ENCODE measurements at places on chromosomes 11 and 22.
A peak's percentile ranks its signal among the peaks of the same experiment; 100 is the strongest.

GRCh38 chr22:41563051-41563711 lies 2.4 kb downstream of the CSDC2 start:
- DNase-seq: no peak

DNA sequence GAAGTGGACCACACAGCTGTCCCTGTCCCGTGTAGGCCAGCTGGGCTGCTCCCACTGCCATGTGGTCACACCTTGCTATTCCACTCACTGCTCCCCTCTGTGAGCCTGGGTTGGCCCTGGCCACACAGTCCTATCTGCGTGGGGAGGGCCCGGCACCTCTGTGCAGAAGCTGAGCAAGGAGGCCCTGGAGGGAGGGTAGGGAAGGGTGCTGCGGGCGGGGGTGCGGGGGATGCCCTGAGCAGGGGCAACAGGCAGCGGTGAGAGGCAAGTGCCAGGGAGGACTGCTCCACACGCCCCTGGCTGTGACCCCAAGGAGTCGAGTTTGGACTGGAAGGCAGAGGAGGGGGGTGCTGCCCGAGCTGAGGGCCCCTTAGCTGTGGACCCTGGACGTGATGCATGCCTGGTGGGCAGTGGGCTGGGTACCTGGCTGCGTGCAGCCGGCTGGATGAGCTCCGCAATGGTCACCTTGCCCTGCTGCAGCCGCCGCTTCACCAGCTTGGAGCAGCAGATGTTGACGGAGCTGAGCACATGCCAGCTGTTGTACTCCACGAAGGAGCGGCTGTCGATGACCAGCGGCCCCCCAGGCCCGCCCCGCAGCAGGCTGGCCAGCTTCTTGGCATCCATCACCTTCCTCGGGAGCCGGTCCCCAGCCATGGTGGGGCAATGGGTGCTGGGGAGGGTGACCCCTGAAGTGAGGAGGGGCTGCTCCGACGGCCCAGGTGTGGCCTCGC lies 6.7 kb downstream of the DUSP8 start:
- no peak for DNase-seq

- no peak for DNase-seq
These were observed 2.7 kb upstream of the NEAT1 start for GRCh38 chr11:65419772-65420481.

DNA sequence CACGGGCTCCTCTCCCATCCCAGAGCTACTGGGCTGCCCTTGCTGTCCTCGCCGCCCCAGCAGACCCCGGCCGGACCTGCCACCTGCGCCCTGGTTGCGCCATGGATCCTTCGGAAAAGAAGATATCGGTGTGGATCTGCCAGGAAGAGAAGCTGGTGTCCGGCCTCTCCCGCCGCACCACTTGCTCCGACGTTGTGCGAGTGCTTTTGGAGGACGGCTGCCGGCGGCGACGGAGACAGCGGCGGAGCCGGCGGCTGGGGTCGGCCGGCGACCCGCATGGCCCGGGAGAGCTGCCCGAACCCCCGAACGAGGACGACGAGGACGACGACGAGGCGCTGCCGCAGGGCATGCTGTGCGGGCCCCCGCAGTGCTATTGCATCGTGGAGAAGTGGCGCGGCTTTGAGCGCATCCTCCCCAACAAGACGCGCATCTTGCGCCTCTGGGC lies 382 bp downstream of the RASSF10 start:
- DNase-seq: no peak

DNA sequence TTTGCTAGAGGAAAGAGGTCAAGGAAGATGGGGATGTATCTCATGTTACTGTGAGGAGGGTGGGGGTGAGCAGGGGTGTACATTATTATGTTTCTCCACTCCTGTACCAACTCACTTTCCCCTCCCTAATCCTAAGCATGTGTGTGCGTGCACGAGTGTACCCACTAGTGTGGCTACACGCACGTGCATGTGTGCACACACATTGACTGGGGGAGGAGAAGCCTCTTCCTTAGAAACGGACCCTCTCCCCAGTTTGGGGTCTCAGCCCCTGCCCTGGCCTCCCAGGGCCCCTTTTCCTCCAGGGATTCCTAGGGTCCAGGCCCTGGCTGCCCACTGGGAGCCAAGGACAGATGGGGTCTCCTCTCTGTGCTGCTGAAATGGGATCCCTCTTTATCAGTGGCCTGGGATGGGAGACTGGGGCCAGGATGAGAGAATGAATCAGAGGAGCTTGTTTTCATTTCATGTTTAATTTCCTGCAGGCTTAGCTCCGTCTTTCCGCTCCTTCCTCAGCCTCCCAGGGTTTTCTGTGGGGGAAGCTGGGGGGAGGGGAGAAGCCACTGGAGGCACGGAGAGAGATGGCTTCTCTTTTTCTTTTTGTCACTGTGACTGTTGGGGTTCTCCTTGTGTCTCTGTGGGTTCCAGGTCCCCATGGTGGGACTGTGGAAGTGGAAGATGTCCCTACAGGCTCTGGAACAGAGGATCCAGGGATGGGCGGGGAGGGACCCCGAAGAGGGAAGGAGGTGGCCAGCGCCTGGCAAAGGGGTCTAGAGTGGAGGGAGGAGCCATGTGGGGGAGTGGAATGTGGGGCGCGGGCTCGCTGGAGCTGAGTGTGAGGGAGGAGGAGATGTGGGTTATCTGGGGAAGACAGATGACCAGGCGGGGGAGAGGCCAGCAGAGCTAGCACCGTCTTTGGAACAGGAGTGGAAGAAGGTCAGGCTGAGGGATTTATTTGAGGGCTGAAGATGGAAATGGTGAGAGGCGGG lies 40.3 kb downstream of the ALX4 start:
- DNase-seq: no peak

DNA sequence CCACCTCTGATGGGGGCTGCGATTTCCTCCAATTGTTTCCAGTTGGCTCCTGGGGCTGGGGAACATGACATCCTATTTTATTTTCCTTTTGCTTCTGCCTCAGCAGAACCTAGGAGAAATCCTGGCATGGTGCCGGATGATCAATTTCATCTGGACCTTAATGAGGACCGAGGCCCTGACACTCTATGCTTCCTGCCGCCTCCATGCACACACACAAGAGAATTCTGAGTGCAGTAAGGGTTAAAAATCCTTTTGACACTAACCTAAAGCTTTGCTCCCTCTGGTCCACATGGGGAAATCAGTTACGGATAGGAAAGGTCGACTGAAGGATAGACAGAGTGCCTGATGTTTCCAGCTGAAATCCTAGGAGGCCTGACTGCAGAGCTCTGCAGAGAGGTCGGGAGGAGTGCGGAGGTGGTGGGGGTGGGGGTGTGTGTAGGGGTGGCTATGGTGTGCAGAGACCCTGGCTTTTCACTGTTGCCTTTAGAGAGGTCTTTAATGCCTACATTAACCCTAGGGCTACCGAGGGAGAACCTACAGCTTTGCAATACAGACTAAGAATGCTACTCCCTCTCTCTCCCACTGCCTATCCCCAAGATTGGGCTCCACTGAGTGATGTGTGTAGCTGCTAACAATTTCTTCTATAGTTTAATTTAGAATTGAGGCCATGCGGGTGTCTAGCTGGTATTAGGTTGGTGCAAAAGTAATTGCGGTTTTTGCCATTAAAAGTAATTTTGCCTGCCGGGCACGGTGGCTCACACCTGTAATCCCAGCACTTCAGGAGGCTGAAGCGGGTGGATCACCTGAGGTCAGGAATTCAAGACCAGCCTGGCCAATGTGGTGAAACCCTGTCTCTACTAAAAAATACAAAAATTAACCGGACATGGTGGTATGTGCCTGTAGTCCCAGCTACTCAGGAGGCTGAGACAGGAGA lies 53.6 kb upstream of the INCENP start:
- DNase-seq: no peak

GRCh38 chr11:36034551-36035331 lies 90.9 kb downstream of the LDLRAD3 start:
- no peak for DNase-seq

GRCh38 chr11:62242021-62242420 lies at the start of gene SCGB1D2:
Gene SCGB1D2, plus strand, starts transcription at chr11:62242239. Its CDS starts 69 bp downstream, at chr11:62242308.
- no peak for DNase-seq

DNA sequence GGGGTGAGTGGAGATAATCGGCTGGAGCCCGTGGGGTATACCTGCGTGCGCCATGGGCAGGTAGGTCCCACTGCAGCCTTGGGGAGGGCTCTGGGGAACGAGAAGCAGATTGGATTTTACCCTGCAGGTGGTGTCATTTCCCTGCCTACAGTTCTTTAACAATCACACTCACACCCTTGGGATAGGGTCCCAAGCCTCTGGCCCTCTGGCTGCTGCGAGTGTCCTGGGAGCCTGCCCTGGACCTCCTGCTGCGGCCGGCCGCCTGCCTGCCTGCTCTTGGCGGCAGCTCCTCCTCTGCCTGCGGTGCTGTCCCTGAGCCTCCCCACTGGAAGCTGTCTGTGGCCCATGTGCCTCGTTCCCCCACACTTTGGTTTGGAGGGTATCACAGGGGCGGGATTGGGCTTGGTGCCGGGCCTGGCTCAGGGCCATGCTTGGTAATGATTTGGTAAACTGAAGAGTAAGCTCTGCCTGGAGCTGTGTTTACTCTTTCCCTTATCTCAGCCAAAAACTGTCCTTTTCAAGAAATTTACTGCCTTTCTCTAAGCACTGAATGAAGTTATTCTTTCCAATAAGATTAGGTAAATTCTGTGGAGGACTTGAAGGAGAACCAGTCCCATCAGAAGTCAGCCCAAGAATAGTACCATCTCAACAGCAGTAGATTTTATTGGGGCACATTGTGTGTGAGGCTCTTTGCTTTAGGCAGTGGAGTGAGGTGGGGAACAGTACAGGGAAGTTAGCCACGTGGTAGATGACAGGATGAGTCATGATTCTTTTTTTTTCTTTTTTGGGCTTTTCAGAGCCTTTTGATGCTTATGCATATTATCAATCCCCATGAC lies 53.7 kb downstream of the TBC1D22A start:
- no peak for DNase-seq

DNA sequence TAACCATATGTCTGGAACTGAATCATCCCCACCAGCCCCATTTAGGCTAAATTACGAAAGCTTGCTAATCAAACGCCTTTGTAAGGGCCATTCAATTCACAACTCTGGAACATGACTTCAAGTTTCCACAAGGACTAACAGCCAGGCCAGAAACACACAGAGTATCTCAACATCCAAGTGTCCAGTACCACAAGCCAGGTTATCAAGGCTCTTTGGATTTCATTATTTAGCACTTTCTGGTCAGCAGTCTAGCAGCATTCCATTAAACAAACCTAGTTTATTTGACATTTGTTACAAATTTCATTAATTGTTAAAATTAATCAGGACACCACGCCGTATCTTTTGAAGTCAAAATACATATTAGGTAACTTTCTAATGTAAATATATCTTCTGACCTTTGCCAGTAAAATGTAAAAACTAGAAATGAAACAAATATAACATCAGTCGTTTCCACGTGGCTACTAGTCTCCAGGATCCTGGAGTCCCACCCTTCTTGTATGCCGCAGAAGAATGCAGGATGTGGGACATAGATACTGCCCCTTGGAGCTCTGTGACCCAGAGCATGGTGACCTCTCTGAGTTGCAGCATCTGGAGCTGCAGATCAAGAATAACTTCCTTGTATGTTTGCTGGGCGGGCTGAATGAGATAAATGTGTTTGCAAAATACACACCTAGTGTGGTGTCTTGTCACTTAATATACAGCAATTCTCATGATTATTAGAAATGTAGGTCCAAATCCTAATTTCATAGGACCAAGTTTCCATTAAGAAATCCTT lies 64.7 kb downstream of the MPPED2 start:
- no peak for DNase-seq

GRCh38 chr11:76705826-76706225 lies 35.3 kb upstream of the LRRC32 start:
- DNase-seq: no peak

DNA sequence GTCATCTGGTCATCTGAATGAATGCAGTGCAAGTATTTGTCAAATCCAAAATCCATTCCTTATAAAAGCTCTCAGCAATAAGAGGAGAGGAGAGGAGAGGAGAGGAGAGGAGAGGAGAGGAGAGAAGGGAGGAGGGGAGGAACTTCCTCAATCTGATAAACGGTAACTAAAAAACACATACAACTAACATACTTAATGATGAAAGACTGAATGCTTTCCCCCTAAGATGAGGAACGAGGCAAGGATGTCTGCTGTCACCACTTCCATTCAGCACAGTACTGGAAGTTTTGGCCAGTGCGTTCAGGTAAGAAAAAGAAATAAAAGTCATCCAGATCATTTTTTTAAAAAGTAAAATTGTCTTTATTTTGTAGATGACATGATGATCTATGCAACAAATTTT lies 80.4 kb downstream of the CD82 start:
- DNase-seq: no peak

DNA sequence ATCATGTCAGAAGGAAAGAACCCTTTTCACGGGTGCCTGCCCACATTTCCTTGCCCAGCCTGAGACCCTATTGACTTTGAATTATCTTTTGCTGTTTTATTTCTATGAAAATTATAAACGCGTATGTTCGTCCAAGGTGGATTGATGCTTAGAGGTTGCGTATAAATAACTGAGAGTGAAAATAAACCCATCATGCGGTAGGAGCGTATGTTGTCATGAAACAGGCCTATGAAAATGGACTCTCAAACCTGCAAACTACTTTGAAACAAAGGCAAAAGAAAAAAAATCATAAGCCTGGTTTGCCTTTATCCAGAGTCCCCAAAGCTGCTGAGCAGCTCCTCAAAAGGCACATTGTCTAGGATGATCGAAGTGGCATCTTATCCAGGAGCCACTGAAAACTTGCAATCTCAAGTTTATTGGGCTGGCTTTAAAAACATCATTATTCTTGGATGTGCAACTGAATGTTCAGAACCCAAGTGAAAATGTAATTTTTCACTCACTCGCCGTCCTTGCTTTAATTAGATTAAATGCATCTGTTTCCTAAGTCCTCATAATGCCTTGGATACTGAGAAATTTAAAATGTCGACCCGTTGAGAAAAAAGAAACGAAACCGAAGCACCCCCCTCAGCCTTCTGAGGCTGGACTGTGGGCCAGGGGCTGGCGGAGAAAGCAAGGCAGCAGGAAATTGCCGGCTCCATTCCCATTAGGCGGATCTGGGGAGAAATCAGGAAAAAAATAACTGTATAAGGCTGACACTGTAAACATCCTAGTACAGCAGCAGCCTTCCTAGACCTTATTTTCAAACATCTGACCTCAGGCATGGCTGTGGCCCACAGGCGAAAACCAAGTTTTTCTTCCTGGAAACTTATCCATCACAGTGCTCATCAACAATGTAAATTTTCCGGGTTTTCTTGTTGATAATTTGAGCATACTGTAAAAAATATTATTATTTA lies 82.9 kb upstream of the PPARA start:
- DNase-seq: no peak

- DNase-seq: peak; percentile 9
These were observed 43.2 kb downstream of the PANX1 start for GRCh38 chr11:94171693-94172440.

GRCh38 chr22:27420817-27421361 lies 380.7 kb downstream of the MN1 start:
- DNase-seq: no peak

GRCh38 chr11:2450321-2451041 lies 5.7 kb downstream of the KCNQ1 start:
- no peak for DNase-seq
